ENCODE measurements at places on chromosomes 16 and 17. TPM values are rescaled to one million over a fixed set of nuclear protein-coding genes. Genes with fewer than 3 reads are reported as not detected.
A peak's percentile ranks its signal among the peaks of the same experiment; 100 is the strongest.

- DNase-seq: no peak
- H3K4me1 ChIP-seq: no peaks in the 10 kb centered on the region
- H3K4me3 ChIP-seq: no peak overlapping the region
- H3K27me3 ChIP-seq: no peaks in the 10 kb centered on the region
- peaks cover under 1% of the 10 kb centered on the region for H3K36me3 ChIP-seq
Observed at GRCh38 chr16:47278306-47278970, 134.7 kb upstream of the NETO2 start.

The CPNE7 gene
- 4.7 TPM for total RNA-seq

DNA sequence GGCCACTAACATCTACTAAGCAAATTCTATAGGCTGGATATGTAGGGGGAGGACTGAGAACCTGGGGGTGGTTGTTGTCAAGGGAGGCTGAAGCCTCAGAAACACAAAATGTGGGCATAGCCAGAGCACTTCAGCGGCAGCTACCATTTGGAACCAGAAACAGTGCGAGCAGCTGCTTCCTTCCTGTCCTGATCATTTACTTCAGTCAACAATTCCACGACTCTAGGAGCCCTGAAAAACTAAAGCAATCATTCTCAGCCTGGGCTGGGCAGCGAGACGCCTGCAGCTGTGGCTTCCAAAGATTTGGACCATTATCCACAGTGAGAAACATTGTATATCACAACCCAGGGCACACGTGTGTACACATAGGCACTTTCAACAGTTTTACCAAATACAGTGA lies 93.9 kb upstream of the WSCD1 start:
- H3K36me3 ChIP-seq: no peaks in the 10 kb centered on the region
- H3K27me3 ChIP-seq: peaks cover 25% of the 10 kb centered on the region
- DNase-seq: no peak
- H3K4me1 ChIP-seq: no peaks in the 10 kb centered on the region
- H3K27ac ChIP-seq: no peak overlapping the region

The FBXW10 gene
- total RNA-seq: not detected

DNA sequence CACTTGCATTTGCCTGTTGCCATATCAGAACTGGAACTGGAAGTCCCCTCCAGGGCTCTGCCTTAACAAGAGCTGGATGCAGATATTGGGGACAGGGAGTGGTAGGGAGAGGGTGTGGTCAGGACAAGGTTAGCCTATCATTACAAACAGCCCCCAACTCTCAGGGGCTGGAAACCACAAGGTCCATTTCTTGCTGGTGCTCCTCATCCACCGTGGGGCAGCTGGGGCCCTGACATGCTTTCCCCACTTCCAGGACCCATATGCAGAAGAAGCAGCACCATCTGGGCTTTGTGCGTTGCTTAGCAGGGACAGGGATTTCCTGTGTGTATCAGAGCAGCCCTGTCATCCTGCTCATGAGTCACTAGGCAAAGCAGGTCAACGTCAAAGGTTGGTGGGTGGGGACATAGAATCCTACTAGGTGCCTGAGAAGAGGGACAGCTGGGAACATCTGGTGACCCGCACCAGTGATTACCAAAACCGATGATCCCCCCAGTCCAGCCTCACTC lies 26.9 kb downstream of the RGS9 start:
- peaks cover 6% of the 10 kb centered on the region for H3K36me3 ChIP-seq
- no peak overlapping the region for H3K4me3 ChIP-seq
- H3K27ac ChIP-seq: peak overlapping the region; percentile 84
- H3K27me3 ChIP-seq: no peaks in the 10 kb centered on the region

DNA sequence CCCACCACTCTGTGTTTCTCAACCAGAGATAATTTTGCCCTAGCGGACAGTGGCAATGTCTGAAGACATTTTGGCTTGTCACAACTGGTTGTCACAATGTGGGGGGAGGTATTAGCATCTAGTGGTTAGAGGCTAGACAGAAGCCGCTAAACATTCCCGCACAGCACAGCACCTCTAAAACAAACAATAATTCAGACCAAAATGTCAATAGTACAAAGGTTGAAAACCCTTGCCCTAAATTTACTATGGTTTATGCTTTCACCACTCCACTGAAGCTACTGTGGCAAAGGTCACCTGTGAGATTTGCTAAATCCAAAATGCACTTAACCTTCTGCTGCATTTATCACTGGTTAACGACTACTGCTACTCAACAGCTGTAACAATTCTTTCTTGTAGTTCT lies 14.1 kb downstream of the NUP88 start:
- no peak for DNase-seq
- H3K27ac ChIP-seq: no peak overlapping the region
- no peaks in the 10 kb centered on the region for H3K27me3 ChIP-seq

- peaks cover 5% of the 10 kb centered on the region for H3K27me3 ChIP-seq
- no peak overlapping the region for H3K4me3 ChIP-seq
- DNase-seq: no peak
- H3K36me3 ChIP-seq: no peaks in the 10 kb centered on the region
- no peak overlapping the region for H3K27ac ChIP-seq
- H3K4me1 ChIP-seq: peaks cover 10% of the 10 kb centered on the region
Observed at GRCh38 chr16:73171901-73172240, 123.9 kb upstream of the ZFHX3 start.

The DNAH17 gene
- total RNA-seq: 0.21 TPM

- no peak overlapping the region for H3K4me3 ChIP-seq
- H3K36me3 ChIP-seq: peaks cover 3% of the 10 kb centered on the region
- no peak for DNase-seq
- no peaks in the 10 kb centered on the region for H3K4me1 ChIP-seq
- H3K27me3 ChIP-seq: peaks cover 76% of the 10 kb centered on the region
Observed at GRCh38 chr16:80158766-80159165, 382.0 kb upstream of the DYNLRB2 start.

DNA sequence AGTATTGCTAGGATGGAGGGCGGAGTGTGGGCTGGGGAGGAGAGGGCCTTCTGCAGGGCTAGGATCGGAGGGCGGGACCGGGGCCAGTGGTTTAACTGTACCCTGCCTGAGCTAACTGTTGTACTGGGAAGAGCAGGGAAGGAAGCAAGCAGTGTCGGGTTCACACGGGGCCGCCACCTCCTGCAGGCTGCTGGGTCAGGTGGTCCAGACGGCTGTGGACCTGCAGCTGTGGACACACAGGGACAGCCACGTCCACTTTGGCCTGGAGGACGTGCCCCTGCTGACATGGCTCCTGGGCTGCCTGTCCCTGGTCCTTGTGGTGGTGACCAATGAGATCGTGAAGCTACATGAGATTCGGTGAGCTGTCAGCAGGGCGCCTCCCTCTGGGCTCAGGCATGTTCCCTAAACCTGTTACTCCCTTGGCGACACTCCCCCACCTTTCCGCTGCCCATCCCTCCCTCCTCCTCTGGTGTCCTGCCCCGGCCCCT lies 16.6 kb downstream of the CASKIN2 start:
- no peak overlapping the region for H3K27ac ChIP-seq
- no peaks in the 10 kb centered on the region for H3K27me3 ChIP-seq
- no peaks in the 10 kb centered on the region for H3K4me1 ChIP-seq
- peak overlapping the region; percentile 15 for H3K4me3 ChIP-seq
- DNase-seq: no peak

GRCh38 chr17:3032258-3033247 lies 30.9 kb downstream of the OR1D5 start:
- H3K4me1 ChIP-seq: peaks cover 9% of the 10 kb centered on the region
- no peak overlapping the region for H3K4me3 ChIP-seq
- H3K27me3 ChIP-seq: no peaks in the 10 kb centered on the region
- H3K27ac ChIP-seq: no peak overlapping the region
- no peak for DNase-seq
- peaks cover 5% of the 10 kb centered on the region for H3K36me3 ChIP-seq

DNA sequence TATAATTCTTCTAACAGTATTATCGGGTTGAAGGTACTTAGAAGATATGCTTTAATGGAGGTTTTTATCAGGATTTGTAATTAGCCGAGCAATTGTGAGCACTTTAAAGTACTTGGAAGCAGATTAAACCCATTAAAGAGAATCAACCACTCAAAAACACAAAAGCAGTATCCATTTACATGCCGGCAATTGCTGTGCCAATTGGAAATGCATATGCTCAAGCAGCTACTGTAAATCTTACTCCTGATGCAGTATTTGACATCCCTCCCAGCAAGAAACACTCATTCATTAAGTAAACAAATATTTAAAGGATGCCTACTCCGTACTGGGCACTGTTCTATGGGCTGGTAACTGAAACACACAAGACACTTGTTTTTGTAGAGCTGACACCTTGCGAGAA lies 11.4 kb upstream of the CCL1 start:
- no peak for DNase-seq
- peaks cover 53% of the 10 kb centered on the region for H3K27me3 ChIP-seq
- peaks cover 5% of the 10 kb centered on the region for H3K36me3 ChIP-seq

The CSF3 gene
- not detected for total RNA-seq

DNA sequence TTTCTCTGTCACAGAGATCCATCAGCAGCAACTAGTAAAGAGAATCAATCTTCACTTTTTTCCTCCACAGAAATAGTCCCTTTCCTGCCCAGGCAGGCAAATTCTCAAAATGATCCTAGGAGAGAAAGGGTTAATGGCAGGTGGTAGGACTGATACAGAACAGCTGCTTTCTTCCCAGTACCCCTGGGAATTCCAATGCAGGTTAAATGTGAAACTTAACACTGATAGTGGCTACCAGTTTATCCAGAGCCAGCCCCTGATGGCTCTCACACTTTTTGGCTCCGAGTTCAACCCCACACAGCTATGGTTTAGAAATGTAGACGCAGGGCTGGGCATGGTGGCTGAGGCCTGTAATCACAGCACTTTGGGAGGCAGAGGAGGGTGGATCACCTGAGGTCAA lies 22.2 kb downstream of the MARVELD3 start:
- no peak overlapping the region for H3K27ac ChIP-seq
- no peaks in the 10 kb centered on the region for H3K27me3 ChIP-seq
- DNase-seq: no peak
- H3K4me3 ChIP-seq: no peak overlapping the region
- H3K4me1 ChIP-seq: peaks cover 4% of the 10 kb centered on the region

- no peaks in the 10 kb centered on the region for H3K27me3 ChIP-seq
- H3K27ac ChIP-seq: peak overlapping the region; percentile 97
- DNase-seq: no peak
- H3K4me1 ChIP-seq: peaks cover 47% of the 10 kb centered on the region
- H3K36me3 ChIP-seq: peaks cover 7% of the 10 kb centered on the region
- peak overlapping the region; percentile 94 for H3K4me3 ChIP-seq
Observed at GRCh38 chr17:39925282-39926134, 1.9 kb downstream of the ORMDL3 start.

The CMIP gene
- 42.7 TPM for total RNA-seq

DNA sequence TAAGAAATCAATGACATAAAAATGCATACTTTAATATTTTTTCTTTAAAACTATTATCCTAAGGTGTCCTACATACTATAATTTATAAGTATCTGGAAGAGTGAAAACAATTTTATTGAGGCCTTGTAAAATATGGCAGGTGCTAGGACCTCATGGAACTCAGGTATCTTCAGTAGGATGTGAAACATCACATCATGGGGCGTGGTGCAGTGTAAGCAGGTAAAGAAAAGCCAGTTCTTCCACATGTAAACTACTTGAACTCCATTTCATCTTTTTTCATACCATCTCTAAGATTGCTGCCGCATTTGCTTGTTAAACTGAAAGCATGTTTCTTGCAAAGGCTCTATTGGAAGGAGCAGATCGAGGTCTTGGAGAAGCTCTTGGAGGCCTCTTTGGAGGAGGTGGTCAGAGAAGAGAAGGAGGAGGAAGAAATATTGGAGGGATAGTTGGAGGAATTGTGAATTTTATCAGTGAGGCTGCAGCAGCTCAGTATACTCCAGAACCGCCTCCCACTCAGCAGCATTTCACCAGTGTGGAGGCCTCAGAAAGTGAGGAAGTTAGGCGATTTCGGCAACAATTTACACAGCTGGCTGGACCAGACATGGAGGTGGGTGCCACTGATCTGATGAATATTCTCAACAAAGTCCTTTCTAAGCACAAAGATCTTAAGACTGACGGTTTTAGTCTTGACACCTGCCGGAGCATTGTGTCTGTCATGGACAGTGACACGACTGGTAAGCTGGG lies at the start of gene CAPNS2:
TSS of gene CAPNS2 (plus strand) at position 253 of the 744 bp plus-strand sequence. CDS start at position 326, 73 bp downstream.
- no peak within 1 kb of the TSS for H3K27ac ChIP-seq
- no peak within 1 kb of the TSS for H3K4me3 ChIP-seq
- H3K36me3 ChIP-seq: no peaks in the 10 kb centered on the region
- H3K27me3 ChIP-seq: peaks cover 27% of the 10 kb centered on the region
- H3K4me1 ChIP-seq: no peaks in the 10 kb centered on the region

GRCh38 chr16:1776991-1777374 lies 4.0 kb upstream of the MRPS34 start:
- H3K36me3 ChIP-seq: peaks cover 3% of the 10 kb centered on the region
- no peaks in the 10 kb centered on the region for H3K27me3 ChIP-seq
- no peak for DNase-seq
- no peak overlapping the region for H3K4me3 ChIP-seq

GRCh38 chr16:7086822-7087616 lies 245.6 kb upstream of the RBFOX1 start:
- no peak overlapping the region for H3K27ac ChIP-seq
- H3K27me3 ChIP-seq: no peaks in the 10 kb centered on the region
- H3K4me1 ChIP-seq: no peaks in the 10 kb centered on the region
- H3K36me3 ChIP-seq: no peaks in the 10 kb centered on the region
- H3K4me3 ChIP-seq: no peak overlapping the region

- no peak overlapping the region for H3K4me3 ChIP-seq
- peaks cover 29% of the 10 kb centered on the region for H3K4me1 ChIP-seq
- H3K27me3 ChIP-seq: no peaks in the 10 kb centered on the region
- DNase-seq: no peak
Observed at GRCh38 chr16:57264950-57265371, 19.5 kb downstream of the PLLP start.

GRCh38 chr17:31388770-31389656 lies 2.5 kb upstream of the RAB11FIP4 start:
- H3K36me3 ChIP-seq: peaks cover 6% of the 10 kb centered on the region
- H3K4me1 ChIP-seq: peaks cover 10% of the 10 kb centered on the region
- H3K27ac ChIP-seq: no peak overlapping the region
- H3K4me3 ChIP-seq: no peak overlapping the region
- H3K27me3 ChIP-seq: peaks cover 36% of the 10 kb centered on the region

- no peak overlapping the region for H3K4me3 ChIP-seq
- H3K27me3 ChIP-seq: peaks cover 54% of the 10 kb centered on the region
- no peak overlapping the region for H3K27ac ChIP-seq
- H3K36me3 ChIP-seq: peaks cover 8% of the 10 kb centered on the region
Observed at GRCh38 chr17:5788266-5788900, 204.1 kb upstream of the NLRP1 start.

DNA sequence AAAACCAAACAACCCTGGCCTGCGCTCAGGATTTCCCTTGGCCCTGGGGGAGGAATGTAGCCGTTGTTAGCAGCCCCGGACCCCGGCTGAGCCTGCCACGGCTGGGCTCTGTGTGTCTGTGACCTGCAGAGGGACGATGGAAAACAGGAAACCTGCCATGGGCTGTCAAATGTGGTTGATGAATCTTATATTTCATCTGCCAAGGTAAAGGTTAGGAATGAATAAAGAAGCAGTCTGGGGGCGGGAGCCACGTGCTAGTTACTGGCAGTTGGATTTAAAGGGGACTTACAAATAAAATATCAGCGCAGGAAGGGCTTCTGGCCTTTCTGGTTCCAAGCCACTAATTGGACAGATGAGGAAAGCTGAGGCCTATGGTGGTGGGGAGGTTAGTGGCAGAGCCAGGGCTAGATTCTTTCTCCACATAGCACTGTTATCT lies at the start of gene KRT23:
TSS of gene KRT23 (minus strand) at position 263 of the 436 bp plus-strand sequence. CDS start 1,043 bp downstream, outside the sequence.
- no peak for DNase-seq
- H3K4me3 ChIP-seq: no peak within 1 kb of the TSS
- H3K4me1 ChIP-seq: peaks cover 4% of the 10 kb centered on the region
- H3K27me3 ChIP-seq: peaks cover 45% of the 10 kb centered on the region
- no peak within 1 kb of the TSS for H3K27ac ChIP-seq
- no peaks in the 10 kb centered on the region for H3K36me3 ChIP-seq

Measured in T-helper 17 cell (primary cell).